Activated T-cell treated with anti-CD3 and anti-CD28 coated beads for 24 hours (primary cell): ENCODE measurements at places on chromosomes 2 and 18.

GRCh38 chr2:163878718-163879117, 142.9 kb upstream of the FIGN start:
- no peak for DNase-seq

- no peak for DNase-seq
Measured at GRCh38 chr2:186349508-186349907, 136.6 kb upstream of the ZC3H15 start.

GRCh38 chr2:39232141-39232540, 11.6 kb downstream of the CDKL4 start:
- DNase-seq: no peak

GRCh38 chr2:85975581-85975980, 86.8 kb upstream of the ST3GAL5 start:
- DNase-seq: no peak

DNA sequence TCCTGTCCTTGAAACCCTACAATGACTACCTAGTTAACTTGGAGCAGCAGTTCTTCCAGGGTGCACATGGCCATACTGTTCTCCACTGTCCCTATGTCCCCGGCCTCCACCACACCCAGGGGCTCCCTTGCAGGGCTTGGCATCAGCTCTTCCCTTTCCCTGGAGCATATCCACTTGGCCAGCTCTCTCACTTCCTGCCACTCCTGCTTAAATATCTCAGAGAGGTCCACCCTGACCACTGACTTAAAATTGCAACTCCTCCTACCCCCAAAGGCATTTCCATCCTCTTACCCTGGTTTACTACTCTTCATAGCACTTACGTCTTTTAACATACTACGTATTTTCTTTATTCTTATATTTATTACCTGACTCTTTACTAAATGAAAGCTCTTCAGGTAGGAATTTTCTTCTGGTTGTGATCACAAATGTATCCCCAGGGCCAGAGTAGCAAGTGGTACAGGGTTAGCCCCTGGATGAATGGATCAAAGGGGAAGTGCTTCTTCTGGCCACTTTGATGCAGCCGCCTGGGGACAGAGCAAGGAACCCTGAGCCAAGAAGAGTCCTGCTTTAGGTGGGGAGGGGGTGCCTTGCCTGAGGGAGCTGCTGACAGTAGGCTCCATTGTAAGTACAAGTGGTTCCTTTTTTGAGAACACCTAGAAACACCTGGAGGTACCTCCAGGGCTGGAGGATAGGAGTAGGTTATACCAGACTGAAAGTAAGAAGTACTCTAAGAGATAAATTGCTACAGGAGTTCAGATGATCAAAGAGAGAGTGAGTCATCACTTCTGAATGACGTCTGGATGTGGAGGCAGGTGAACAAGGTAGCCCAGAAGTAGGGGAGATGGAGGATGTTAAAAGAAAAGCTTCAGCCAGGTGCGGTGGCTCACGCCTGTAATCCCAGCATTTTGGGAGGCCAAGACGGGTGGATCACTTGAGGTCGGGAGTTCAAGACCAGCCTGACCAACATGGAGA, 82.2 kb downstream of the SOCS6 start:
- DNase-seq: no peak
